ENCODE measurements at places on chromosomes 7 and 10.

DNA sequence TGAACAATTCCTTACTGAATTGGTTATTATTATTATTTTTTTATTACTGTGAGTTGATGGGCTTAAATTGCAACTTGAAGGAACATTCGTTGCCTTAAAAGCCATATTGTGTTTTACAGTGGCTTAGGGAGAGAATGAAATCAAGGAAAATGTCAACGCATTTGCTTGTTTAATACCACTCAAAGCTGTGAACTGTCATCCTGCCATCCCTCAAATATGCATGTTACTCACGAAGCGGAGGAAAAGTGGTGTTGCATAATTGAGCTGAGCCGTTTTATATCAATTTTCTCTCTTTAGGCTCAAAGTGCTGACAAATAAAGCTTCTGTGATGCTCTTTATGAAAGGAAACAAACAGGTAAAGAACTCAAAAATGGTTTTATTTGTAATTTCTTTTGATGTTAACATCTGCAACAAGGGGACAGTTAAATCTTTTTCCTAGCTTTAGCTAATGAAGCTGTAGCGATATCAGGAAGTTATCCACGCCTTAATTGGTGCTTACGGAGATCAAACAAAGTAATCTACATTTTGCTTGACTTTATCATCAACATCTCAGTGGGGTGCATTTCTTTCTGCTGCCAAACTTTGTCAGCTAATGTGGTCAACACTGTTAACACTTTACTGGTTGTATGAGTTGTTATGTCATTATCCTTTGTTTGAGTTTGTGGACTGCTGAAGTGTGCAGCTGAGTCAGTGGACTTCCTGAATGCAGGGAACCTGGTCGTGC lies 33.1 kb downstream of the GLRX3 start:
- DNase-seq, result no peak

GRCh38 chr10:86104156-86104555 lies 262.4 kb downstream of the GRID1 start:
- DNase-seq, result no peak

DNA sequence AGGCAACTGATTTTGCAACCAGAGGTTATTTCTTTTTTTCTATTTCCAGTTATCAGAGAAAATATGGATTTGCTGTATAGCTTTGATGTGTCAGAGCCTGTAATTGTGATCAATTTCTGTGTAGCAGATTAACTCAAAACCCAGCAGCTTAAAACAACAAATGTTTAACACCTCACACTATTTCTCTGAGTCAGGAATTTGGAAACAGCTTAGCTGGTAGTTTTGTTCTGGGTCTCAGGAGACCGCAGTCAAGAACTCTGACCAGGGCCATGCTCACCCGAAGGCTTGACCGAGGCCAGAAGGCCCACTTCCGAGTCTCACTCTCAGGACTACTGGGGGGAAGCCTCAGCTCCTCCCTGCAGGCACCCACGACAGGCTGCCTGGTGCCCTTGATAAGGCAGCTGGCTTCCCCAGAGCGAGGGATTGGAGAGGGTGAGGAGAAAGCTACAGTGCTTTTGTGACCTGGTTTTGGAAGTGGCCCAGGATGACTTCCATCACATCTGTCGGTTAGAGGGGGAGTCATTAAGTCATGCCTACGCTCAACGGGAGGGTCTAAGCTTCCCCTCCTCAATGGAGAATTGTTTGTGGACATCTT lies 105.7 kb upstream of the SHH start:
- DNase-seq, result no peak

DNA sequence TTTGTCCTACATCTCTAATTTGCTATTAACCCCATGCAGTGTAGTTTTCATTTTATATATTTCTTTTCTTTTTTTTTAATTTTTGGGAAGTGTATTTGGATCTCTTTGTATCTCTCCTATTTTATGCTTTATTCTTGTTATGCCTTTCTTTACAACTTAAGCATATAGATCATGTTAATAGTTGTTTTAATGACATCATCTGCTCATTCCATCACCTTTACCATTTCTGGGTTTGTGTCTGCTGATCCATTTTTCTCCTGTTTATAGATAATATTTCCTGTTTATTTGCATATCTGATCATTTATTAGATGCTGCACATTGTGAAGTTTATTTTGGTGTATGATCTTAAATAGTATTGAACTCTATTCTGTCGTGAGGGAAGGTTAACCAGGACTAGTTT lies 13.7 kb downstream of the COPG2 start:
- DNase-seq, result no peak

DNA sequence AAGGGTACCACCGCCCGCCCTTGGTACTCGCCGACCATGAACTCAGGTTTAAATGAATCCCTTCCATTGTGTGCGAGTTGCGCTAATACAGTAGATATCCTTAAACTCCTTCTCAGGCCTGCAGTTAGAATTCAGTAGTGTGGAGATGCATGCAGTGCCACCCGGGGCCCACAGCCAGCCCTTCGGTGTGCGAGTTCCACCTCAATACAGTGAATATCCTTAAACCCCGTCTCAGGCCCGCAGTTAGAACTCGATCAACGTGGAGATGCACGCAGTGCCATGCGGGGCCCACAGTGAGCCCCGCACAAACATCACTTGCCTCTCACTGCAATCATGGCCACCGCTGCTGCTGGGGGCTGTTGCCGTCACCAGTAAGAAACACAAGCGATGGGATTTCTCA lies 261.9 kb downstream of the MAD1L1 start:
- DNase-seq, result no peak

- DNase-seq, result no peak
Observed at GRCh38 chr10:48523212-48523819, 81.6 kb downstream of the ARHGAP22 start.

DNA sequence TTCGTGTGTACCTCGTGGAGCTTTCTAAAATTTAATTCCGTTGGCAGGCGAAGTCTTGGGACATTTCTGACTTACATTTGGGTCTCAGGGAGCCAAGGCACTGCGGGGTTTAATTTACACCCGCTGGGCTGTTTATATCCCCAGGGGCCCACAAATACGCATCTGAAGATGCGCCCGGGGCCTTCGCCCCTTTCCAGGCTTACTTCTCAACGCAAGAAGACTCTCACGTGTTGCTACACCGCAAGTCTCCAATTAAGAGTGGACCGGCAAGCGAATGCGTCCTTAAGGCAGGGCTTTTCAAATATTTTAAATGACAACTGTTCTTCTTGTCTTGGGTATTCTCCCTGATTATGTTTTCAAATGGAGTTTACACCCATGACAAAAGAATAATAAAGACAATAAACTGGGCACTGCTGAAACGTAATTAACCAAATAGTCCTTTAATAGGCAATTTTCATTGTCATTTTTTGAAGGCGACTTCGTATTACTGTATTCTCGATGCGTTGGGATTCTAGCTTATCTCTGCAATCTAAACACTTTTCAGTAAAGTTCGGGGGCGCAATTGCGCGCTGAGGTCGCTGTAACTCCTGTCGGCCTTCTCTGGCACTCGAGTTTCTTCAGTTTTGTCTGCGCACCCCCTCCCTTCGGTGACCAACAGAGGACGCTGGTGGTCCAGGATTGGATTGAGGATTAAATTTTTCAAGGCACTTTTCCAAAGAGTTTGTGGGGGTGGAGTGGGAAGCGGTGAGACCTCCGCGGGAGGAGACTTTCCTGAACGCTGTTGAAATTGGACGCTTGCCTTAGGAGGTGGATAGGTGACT lies 837 bp upstream of the IGFBP3 start:
- DNase-seq, result no peak

GRCh38 chr7:127230192-127230925 lies 22.4 kb downstream of the GRM8 start:
- no peak for DNase-seq

DNA sequence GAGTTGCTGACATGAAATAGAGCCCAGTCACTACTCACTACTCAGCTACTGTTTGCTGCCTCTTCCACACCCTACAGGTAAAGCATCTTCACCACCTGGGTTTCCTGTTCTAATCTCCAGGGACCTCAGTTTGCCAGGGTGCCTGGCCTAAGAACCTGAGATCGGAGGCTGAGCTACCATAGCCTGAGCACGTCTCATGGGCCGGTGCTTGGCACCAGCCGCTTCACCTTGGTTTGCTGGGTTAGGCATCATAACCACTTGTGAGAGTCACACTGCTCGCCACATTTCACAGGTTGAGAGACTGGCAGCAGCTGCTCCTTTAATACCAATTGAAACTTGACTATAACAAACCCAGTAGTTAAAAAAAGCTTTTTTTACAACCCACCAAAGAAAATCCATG lies 75.1 kb downstream of the EMX2 start:
- no peak for DNase-seq

DNA sequence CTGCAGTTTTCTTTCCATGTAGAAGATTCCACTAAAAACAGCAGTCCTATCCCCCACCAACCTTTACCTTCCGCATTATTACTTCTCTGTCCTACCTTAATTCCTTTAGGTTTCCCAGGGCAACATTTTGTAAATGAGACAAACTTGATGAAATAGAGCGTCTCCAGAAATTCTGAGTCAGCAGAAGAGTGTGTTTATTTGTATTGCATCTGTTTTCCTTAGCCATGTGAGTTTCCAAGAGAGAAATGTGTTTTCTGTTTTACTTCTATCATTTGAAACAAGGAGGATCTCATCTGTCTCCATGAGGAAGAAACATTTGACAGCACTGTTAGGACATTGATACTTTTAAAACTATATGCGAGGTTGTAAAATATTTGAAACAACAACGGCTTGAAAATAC lies 244.2 kb upstream of the PLXDC2 start:
- no peak for DNase-seq

- no peak for DNase-seq
Observed at GRCh38 chr7:21412957-21413356, 14.9 kb upstream of the SP4 start.

- peak; percentile 98 for DNase-seq
Observed at GRCh38 chr7:150378853-150379440, at the start of gene ZNF775. ZNF775 (plus strand) TSS chr7:150379330; CDS start chr7:150388471, 9,141 bp downstream.

DNA sequence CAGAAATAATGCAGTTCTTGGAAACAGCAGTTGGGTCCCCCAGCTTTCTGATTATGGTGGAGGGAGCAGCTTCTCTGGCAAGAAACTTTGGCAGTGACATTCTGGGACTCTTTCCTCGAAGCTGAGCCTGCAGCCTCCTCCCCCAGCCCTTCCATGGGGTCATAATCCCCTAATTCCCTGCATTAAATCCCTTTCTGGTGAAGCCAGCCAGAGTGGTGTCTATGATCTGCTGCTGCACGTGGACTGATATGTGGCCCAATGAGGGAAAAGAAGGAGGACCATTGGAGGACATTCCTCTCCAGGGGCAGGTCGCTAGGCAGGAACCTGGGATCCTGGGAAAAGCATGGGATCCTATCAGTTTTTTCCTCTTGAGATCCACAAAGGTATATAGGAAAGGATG lies 470.5 kb downstream of the RPS24 start:
- DNase-seq, result no peak

GRCh38 chr7:73829921-73830680 lies 695 bp upstream of the CLDN4 start:
- no peak for DNase-seq

- DNase-seq, result no peak
Observed at GRCh38 chr7:24737281-24737680, 20.0 kb downstream of the GSDME start.

DNA sequence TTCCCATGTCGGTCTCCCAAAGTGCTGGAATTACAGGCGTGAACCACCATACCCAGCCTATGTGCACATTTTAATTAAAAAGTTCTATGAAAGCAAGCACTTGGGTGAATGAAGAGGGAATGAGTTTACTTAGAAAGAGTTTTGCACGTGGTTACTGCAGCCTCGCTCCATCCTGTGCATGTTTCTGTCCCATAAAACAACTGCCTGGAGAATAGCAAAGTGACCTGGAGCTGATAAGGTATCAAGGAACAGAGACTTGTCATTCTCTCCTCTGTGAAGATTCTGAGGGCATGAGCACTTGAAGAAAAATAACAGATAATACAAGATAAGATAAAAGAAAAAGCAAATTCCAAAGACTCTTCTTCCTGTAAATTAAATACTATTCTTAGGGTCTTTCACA lies 112.2 kb upstream of the JCAD start:
- DNase-seq, result no peak

DNA sequence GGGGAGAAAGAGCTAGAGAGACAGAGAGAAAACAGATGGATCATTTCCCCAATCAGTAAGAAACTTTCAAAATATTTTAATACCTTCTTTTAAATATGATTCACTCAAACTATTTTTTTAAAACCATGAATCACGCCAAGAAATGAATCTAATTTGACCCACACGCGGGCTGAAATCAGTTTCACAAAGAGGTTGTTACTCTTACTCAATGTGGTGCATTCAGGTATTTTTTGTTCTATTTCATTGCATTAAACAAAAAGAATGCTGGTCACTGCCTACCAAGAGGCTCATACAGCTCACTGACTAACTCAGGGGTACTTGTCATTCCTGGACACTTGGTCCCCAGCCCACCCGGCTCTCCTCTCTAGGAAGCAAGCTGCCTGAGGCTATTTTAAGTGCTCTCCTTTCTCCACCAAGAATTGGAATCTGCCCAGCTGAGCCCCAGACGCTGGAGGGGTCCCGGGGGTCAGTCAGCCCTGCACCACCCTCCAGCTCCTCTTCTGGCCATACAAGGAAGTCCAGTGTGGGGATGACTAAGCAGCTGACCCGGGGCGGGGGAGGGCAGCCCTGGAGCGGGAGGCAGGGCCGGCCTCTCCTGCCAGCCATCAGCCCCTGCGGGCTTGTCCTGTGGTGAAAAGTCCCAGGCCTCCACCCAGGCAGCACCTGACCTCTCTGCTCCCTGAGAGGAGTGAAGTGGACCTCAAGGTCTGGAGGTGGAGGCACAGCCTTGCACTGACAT lies 21.7 kb upstream of the PFKP start:
- peak; percentile 29 for DNase-seq

- peak; percentile 30 for DNase-seq
Observed at GRCh38 chr10:119466655-119467054, 75.9 kb downstream of the RGS10 start.

GRCh38 chr7:3888096-3888495 lies 587.0 kb downstream of the SDK1 start:
- DNase-seq, result no peak

GRCh38 chr10:9294865-9295264 lies 1240.4 kb downstream of the GATA3 start:
- DNase-seq, result peak; percentile 57
